ENCODE measurements at places on chromosomes 5 and 9.

- DNase-seq, result no peak
These were observed 165.2 kb downstream of the PDE4D start for GRCh38 chr5:59728356-59728755.

DNA sequence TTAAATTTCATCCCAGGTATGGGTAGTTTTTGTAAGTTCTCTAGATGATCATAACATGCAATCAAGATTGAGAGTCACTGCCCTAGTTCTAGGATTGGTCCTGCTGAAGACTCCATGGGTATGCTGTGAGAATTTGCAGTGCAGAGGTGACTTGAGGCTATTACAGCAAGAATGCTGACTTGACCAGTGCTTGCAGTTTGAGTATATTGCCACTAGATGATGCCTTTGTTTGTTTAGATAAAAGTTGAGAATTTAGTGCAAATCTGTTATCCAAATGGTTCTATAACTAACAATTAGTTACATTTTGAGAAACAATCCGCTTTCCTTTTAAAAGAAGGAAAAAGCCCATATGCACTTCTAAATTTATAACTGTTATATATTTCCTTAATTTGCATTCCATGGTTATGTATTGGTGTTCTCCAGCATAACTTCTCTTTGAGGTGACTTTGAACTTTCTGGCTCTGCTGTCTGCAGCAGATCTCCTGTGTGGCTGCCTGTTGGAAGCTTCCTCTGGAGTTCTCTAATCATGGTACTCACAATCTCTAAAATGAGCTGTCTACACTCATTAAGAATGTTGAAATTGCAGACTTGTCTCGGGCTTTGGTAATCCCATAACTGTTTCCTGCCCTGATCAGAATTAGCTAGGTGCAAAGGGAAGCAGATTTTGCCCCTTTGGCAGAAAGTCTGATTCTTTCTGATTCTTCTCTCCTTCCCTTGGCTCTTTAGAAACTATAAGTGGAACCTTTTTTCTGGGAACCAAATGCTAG lies 24.9 kb downstream of the MELK start:
- DNase-seq, result no peak

DNA sequence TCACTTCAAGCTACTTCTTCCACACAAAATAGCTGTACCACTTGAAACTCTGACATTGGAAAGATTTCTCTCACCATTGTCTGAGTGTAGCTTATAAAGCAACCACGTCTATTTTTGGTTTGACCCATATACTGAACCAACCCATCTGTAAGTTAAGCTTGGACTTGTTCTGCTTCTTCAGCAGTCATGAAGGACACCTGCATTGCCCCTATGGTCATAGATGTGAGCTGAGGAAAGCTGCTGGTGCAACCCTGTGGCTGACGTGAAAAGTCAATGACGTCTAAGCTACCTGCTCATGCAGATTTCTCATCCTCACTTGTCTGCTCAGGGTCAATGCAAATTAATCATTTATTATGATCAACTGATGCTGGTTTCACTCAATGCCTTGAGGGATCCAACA lies 417.4 kb downstream of the CETN3 start:
- DNase-seq, result no peak

DNA sequence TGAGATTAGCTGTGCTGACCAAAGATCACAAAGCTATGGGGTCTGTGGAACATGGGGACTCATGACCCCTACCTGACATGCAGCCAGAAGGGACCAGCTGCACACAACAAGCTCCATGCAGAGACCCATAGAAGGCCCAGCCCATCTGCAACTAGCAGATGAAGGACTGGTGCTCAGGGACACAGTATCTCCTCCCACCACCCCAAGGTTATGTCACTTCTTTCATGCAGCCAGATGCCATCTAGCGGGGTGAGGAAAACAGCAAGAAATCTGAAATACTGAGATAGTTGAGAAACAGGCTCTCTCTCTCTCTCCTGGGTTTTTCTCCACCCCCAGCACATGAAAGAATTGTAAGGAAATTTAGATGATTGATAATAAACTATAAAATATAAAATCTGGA lies 161.3 kb upstream of the DAPK1 start:
- no peak for DNase-seq

GRCh38 chr5:172740428-172741205 lies 30.4 kb downstream of the DUSP1 start:
- DNase-seq, result no peak

DNA sequence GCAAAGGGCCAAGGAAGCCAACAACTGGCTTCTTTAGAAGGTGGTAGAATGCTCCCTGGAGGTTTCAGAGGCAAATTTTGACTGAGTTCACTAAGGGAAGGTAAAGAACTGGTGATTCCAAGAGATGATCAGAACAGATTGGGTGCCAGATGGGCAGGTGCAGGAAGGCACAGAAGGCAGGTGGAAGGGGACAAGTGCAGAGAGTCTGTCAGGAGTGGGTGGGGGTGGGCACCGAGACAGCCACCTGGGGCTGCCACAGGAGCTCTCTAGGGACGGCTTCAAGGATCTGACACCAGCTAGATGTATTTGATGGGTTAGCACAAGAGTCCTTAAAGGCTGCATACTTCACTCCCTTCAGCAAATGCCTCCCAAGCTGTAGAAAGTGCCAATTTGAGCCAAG lies 207.3 kb downstream of the PTTG1 start:
- no peak for DNase-seq

DNA sequence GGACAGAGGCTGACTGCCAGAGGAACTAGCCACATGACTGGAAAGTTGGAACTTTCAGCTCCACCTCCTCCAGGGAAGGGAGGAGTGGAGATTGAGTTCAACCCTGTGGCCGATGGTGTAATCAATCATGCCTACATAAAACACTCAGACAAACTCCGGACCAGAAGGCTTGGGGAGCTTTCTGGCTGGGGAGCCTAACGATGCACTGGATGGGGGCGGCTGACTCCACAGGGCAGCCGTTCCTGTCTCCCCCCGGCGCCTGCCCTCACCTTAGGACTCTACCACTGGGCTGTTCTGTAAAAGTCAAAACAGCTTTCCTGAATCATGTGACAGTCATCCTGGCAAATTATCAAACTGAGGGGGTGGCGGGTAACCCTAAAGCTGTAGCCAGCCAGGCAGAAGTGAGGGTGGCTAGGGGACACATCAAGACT lies 58.0 kb downstream of the GOLM1 start:
- no peak for DNase-seq

DNA sequence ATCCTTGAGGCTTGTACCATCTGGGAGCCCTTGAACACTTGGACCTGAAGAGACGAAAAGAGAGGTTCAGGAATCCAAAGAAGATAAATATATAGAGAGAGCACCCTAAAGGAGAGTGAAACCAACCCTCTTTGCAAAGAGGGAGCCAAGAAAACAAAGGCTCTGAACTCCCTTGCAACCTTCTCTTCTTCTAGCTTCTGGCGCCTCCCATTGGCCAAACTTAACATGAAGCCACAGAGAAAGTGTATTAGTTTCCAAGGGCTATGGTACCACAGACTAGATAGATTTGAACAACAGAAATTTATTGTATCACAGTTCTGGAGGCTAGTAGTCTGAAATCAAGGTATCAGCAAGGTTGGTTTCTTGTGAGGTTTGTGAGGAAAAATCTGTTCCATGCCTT lies 175.1 kb downstream of the HCN1 start:
- DNase-seq, result no peak

GRCh38 chr5:140806834-140807775 lies at the start of gene PCDHA4:
PCDHA4 (plus strand) TSS chr5:140807068.
- no peak for DNase-seq

GRCh38 chr5:56155992-56156584 lies 77.0 kb downstream of the ANKRD55 start:
- no peak for DNase-seq

DNA sequence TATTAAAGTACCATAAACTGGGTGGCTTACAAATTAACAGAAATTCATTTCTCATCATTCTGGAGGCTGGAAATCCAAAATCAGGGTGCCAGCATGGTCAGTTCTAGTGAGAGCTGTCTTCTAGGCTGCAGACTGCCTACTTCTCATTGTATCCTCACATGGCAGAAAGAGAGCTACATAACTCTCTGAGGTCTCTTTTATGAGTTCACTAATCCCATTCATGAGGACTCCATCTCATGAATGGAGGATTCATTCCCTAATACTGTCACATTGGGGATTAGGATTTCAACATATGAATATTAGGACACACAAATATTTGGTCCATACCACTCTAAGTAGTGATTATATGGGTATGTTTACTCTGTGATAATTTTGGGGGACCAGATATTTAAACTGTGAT lies 84.0 kb downstream of the ERP44 start:
- no peak for DNase-seq

- DNase-seq, result no peak
These were observed 4.5 kb downstream of the DAP start for GRCh38 chr5:10756549-10756948.

GRCh38 chr9:105313238-105313637 lies 68.8 kb downstream of the SLC44A1 start:
- no peak for DNase-seq

DNA sequence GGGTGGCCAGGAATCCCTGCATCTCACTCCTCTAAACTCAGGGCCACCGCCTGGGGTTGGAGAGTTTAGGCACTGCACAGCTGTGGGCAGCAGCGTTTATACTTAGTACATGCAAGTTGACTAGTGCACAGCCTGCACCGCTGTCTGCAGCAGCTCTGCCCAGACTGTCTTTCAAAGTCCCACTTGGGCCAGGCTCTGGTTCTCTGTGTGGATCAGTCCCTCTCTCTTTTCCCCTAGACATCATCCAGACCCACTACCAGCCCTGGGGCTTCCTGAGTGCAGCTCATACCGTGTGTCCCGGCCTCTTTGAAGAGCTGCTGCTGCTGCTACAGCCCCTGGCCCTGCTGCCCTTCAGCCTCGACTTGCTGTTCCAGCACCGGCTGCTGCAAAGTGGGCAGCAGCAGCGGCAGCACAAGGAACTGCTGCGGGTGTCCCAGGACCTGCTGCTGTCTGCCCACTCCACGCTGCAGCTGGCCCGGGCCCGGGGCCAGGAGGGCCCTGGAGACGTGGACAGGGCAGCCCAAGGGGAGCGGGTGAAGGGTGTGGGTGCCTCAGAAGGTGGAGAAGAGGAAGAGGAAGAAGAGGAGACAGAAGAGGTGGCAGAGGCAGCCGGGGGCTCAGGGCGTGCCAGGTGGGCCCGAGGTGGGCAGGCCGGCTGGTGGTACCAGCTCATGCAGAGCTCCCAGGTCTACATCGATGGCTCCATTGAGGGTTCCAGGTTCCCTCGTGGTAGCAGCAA lies 45.1 kb upstream of the TESK1 start:
- no peak for DNase-seq

GRCh38 chr9:4030751-4031150 lies 269.1 kb downstream of the GLIS3 start:
- no peak for DNase-seq

All from stimulated activated CD8-positive, alpha-beta memory T cell treated with anti-CD3 and anti-CD28 coated beads, Interleukin-2, amount 100 ng/mL, for 48 hours (primary cell).